ENCODE measurements at places on chromosomes 6 and 20.

- no peak for DNase-seq
Observed at GRCh38 chr20:40286975-40287531, 402.0 kb downstream of the MAFB start.

GRCh38 chr20:13930281-13930680, 60.1 kb downstream of the SEL1L2 start:
- DNase-seq = no peak

DNA sequence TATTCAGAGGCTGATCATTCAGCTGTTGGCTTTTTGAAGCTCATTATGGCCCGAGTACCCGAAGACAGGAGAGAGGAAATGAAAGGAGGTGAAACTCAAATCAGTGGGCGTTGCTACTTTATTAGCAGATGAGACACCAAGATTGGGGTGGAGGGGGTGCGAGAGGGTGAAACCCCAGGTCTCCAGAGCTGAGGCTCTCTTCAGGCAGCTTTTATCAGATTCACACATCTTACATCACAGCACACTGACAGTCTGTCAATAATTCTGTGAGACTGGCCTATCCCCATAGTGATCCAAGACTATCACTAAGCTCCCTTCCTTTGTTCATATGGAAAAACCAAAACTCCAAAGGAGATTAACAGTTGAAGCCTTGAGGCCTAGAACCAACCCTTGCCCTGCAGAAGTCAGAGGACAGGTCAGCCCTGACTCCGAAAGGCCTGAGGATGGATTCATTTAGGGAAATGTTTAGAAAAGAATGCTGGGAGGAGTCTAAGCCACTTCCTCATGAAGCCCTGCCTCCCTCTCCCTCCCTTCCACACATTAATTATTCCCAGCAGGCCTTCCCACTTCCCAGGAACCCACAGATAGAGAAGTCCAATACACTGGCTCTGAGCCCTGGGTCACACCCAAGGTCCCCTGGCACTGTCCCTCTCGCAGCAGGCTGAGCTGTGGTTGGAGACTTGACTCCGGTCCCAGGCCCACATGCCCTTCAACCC, 23.2 kb downstream of the TRERF1 start:
- DNase-seq = peak; percentile 35

DNA sequence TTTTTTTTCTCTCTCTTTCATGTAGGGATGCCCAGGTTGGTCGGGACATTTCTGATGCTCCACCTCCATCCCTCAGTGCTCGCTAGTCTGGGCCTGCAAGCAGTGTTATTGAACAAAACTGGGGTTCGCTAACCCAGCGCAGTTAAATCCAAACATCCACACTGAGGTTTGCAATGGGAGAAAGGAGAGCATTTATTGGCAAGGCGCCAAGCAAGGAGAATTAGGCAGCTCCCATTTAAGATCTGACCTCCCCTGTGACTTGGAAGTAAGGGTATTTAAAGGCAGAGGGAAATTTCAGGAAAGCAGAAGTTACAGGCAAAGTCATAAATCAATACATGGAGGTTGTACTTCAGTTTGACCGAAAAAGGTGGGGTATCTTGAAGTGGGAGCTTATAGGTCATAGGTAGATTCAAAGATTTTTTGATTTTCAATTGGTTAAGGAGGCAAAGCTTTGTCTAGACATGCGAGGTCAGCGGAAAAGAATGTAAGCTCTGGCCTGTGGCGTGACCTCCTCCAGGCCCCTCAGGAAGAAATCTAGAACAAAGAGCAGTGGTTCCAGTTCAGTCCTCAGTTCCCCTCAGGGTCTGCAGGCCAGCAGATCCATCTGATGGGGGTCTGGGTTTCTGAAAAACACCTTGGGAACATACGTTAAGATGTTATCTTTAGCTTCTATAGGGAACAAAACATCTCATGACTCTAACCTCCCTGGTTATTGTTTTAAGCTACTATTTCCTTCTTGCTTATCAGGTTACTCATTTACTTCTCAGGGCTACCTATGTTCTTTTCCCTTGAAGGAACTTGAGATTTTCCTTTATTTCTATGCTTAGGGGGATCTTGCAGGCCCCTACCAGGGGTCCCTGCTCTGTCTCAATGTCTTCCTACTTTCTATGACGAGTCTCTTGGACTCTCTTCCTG, 66.0 kb upstream of the KIF16B start:
- no peak for DNase-seq

- no peak for DNase-seq
Observed at GRCh38 chr6:91613481-91613880, 1026.6 kb upstream of the MAP3K7 start.

DNA sequence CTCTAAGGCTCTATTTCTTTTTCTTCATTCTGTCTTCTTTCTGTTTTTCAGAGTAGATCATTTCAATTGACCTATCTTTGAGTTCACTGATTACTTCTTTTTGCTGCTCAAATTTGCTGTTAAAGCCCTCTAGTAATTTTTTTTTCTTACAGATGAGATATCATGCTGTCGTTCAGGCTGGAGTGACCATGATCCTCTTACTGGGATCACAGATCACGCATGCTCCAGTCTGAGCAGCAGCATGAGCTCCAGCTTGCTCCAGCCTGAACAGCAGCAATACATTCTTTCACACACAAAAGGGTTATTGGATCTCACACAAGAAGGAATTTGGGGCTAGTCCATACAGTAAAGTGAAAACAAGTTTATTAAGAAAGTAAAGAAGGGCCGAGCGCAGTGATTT, 12.3 kb upstream of the TRIM38 start:
- no peak for DNase-seq

DNA sequence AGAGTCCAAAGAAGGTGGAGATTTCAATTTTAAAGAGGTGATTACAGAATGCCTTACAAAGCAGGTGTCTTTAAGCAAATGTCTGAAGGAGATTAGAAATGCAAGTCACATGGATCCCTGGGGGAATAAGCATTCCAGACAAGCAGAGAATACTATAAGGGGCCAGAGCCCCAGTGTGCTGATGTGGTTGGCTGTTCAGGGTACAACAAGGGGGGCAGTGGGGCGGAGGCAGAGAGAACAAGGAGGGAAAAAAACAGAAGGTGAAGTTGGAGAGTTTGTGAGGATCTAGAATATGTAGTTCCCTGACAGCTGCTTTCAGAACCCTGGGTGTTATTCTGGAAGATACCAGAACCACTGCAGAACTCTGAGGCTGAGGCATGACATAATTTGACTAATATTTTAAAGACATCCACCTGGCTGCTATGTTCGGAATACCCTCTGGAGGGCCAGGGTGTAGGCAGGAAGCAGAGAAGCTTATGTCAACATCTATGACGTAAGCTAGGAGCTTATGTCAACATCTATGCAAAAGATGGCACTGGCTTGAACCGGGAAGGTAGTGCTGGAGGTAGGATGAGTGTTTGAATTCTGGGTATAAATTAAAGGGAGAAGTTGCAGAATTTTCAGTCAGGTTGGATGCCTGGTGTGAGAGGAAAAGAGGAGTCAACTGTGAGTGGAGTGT, 276.3 kb upstream of the AGPAT4 start:
- no peak for DNase-seq

- no peak for DNase-seq
Observed at GRCh38 chr6:112016320-112016719, 37.6 kb upstream of the CCN6 start.

DNA sequence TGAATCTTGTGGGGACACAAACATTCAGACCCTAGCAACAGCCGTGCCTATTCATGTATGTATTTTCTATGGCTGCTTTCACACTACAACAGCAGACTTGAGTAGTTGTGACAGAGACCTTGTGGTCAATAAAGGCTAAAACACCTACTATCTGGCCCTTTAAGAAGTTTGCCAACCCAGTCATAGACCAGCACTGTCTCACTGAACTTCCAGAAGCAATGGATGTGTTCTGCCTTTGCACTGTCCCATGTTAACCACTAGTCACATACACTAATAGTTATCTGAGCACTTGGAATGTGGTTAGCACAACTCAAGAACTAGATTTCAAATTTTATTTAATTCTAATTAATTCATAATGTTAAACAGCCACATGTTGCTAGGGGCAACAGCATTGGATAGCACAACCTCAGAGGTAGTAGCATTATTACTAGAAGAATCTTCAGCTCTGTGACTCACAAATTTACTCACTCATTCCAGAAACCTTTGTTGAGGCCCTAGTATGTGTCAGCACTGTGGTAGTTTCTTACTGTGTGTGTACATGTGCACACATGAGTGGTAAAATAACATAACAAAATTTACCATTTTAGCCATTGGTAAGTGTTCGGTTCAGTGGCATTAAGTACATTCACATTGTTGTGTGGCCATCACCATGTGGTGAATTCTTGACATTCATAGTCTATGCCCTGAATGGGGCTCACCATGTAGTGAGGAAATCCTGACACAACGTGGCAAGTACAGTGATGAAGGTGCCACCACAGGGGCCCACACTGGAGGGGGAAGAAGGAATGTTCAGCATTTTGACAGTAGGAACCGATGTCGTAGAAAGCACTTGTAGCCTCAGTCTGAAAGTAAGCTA, 107.3 kb downstream of the CEP57L1 start:
- no peak for DNase-seq

DNA sequence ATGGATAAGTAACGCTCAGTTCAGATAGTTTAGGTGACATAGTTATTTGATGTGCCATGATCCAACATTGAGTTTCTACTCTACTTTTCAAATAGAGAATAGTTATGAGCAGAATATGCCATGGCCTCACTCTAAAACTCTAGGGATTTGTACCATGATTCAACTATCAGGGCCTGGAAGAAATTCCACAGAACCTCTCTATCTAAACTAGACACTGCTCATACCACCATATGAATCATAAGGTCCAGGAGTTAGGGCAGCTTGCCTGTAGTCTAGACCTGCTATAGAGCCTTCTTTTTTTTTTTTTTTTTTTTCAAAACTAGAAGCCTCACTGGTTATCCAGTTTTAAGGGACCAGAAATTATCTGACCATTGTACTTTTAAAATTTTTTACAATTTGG, 571.8 kb upstream of the IMPG1 start:
- DNase-seq = no peak

GRCh38 chr6:53858913-53859312, 64.1 kb downstream of the LRRC1 start:
- DNase-seq = no peak

GRCh38 chr6:154390034-154390433, 33.4 kb upstream of the IPCEF1 start:
- no peak for DNase-seq

DNA sequence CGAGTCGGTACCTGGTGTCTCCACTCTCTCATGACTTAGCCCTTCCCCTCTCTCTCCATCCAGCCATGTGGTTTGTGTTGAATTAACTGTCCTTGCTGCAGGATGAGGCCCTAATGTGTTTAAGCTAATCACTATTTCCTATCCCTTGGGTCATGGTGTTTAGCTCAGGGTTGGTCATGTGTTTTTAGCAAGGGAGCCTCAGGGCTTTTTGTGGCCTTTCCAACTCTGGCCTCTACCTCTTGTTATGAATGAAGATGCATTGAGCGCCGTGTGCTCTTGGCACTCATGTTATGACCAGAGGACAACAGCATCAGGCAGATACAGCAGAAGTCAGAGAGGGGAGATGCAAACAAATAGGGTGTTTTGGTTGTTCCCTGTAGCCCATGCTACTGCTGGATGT, 674.2 kb upstream of the FLRT3 start:
- no peak for DNase-seq

GRCh38 chr6:135256866-135257265, 75.8 kb downstream of the MYB start:
- no peak for DNase-seq

DNA sequence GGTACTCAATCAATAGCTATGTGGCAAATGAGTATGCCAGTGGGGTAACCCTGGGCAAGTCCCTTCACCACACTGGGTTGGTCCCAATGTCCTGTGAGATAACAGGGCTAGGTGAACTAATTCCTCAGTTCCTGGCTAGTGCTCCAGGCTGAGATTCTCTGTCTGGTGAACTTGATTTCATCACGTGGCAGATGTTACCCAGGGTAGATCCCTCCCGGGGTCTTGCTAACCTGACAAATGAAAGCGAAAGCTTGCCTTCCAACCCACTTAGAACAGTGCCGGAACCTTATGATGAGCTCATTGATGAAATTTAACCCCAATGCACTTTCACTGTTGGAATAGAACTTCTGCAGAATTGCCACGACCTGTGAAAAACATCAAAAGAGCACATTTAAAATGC, 6.6 kb upstream of the ANKRD60 start:
- DNase-seq = no peak

Data from stimulated activated CD8-positive, alpha-beta memory T cell treated with anti-CD3 and anti-CD28 coated beads, Interleukin-12 subunit alpha, Interleukin-12 subunit beta, amount 100 ng/mL, for 4 hours (primary cell).